DMS 273 treated with DMSO at 0.1 percent for 48 hours (cell line): ENCODE measurements at places on chromosomes 4 and X.

GRCh38 chrX:50801135-50801534 is 12.9 kb downstream of the SHROOM4 start:
- DNase-seq: no peak

- DNase-seq: peak; percentile 91
Measured at GRCh38 chr4:113762186-113763028, 869 bp upstream of the CAMK2D start.

GRCh38 chr4:94537921-94538628 is 86.3 kb downstream of the PDLIM5 start:
- no peak for DNase-seq

- DNase-seq: no peak
Measured at GRCh38 chr4:143021384-143021783, 163.3 kb upstream of the USP38 start.

GRCh38 chr4:4610672-4611071 is 68.8 kb upstream of the STX18 start:
- DNase-seq: no peak

DNA sequence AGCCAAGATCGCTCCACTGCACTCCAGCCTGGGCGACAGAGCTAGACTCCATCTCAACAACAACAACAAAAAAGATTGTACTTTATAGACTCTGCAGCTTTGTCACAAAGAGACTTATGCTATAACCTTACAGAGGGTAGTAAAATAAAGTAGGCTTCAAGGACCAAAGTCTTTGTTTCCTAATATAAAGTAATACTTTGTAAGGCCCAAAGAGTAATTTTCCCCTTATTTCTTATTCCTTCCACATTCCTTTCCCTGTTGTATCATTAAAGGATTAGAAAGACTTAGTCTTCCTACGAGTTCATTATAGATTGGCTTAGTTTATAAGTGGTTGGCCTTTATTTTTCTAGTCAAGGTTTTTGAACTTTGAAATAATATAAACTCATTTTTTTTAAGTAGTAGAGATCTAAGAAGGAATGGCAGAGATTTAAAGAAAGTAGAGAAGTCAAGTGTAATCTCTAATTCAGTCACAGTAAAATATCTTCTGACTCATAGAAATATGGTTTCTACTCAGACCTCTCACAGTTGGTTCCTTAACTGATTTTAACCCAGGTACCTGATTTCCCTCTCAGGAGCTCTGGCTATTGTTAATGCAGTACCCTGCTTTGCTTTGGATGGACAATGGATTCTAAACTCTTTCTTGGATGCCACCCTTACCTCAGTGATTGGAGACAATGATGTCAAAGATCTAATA is 26.2 kb downstream of the YY2 start:
- no peak for DNase-seq

DNA sequence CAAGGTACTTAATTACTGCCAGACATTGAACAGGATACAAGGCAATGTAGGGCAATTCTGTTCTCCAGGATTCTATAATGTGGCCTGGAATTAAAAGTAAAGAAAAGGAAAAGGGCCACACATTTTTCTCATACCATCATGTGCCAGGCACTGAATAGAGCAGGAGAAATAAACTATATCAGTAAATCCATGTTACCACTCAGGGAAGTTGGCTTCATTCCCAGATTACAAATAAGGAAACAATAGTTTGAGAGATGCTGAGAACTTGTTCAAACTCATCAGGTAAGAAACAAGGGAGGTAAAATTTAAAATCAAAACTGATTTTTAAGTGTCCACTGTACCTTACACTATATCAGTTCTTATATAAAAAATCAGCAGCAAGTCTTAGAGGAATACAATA is 645.0 kb upstream of the ATOH1 start:
- DNase-seq: no peak

GRCh38 chr4:154029171-154029570 is 240.3 kb upstream of the SFRP2 start:
- DNase-seq: no peak
